Stimulated activated naive CD8-positive, alpha-beta T cell treated with anti-CD3 and anti-CD28 coated beads, Interleukin-15, Interleukin-2, amounts not matched to agents 100 U/mL and 50 U/mL, for 24 hours (primary cell): ENCODE measurements at places on chromosomes 7 and 10.

DNA sequence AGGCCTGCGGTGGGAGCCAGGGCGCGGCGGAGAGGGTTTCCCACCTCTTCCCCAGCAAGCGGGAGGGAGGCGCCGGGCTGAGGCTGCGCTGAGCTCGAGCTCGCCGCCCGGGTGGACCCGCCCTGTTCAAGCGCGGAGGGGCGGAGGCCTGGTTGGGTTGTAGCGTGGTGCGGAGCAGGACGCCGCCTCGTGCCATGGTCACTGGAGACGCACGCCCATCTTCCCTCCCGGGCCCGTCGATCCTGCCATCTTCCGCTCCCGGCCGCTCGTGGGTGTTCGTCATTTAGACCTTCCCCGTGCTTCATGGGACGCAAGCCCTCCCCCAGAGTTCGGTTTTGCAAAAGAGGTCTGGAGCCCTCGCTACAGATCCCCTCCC, 9.3 kb upstream of the EN2 start:
- DNase-seq: no peak

DNA sequence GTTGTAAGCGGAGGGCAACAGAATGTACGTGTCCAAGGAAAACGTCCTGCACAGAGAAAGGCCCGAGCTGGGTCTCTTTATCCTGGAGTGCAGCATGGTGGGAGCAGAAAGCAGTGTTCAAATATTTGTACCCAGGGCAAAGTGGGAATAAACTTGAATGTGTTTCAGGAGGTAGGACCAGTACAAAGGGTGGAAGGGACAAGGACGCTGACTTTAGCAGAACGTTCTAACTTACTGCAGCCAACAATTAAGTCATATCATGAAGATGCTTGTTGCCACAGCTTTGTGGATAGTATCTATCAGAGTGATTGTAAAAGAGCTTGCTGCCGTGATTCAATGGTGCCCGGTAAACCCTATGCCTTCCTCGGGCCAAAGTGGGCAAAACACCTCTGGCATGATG, 30.5 kb upstream of the ZC3HAV1L start:
- DNase-seq: no peak

DNA sequence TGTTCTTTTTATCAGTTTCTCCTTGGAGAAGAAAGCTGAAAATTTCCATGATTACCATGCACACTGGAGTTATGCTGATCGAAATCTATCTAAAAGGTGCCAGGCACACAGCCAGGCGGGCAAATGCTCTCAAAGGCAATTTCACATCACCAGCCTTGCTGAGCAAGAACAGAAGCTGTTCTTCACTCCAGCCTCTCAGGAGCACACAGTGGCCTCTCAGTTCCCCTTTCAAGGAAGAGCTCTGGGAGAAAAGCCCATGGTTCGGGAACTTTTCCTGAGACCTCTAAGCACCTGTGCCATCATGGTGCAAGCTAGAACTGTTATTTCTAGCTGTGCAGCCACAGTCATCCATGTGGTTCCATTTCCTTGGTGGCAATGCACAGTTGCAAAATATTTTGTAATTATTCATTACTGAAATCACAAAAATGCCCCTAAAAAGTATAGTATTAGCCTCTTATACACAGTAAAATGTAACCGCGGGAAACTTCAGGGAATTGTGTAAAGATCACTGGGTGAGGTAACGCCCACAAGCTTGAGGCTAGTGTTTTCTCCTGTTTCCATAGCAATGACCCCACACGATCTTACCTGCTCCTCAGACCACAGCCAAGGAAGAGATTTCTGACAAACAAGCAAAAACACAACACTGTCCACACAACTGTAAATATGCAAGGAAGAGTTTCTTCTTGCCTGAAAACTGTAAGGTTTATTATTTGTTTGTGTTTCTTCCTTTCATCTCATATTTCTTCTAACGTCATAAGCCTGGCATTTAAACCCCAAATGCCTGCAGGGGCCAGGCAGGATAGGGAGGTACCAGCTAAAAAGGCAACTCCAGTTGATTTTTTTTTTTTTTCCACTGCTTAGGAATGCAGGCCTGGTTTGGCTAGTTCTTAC, 121.2 kb downstream of the FAM107B start:
- no peak for DNase-seq

DNA sequence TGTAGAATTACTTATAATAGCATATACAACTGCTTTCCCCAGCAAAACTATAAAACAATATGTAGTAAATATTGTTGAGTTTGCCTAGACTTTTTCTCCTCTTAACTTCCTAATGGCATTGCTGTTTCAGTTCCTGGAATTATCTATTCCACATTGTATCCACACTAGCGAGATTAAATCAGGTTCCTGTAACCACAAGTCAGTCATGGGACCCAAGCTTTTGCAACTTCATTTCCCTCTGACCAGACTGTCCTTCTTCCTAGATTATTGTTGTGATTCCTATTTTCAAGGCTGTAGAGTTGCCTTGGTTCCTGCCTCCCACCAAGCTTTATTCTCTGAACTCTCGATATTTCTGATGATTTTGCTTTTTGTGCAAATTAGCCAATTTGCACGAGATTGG, 173.3 kb upstream of the ZNF804B start:
- DNase-seq: no peak

- peak; percentile 35 for DNase-seq
These were observed 92.0 kb downstream of the ZFAND4 start for GRCh38 chr10:45580371-45581215.

GRCh38 chr7:149228831-149229471, 10.5 kb upstream of the ZNF212 start:
- DNase-seq: no peak

- no peak for DNase-seq
These were observed 116.0 kb downstream of the PTPN20 start for GRCh38 chr10:47027108-47027783.

DNA sequence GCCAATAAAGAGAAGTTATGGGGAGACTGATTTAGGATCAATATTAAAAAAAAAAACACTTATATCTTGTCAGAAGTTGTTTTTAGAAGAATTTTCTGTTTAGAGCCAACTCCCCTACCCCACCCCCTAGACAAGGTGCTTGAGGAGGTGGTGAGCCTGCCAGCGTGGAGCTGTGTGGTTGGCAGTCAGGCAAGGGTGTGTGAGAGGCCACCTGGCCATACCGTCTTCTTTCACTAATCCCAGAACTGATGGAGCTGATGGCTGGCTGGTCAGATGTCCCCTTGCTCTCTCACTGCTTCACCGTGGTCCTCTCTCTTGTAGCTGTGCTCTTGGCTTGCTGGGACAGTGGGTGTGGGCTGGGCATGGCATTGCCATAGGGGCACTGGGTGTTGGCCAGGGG, 34.3 kb downstream of the NACAD start:
- DNase-seq: no peak

DNA sequence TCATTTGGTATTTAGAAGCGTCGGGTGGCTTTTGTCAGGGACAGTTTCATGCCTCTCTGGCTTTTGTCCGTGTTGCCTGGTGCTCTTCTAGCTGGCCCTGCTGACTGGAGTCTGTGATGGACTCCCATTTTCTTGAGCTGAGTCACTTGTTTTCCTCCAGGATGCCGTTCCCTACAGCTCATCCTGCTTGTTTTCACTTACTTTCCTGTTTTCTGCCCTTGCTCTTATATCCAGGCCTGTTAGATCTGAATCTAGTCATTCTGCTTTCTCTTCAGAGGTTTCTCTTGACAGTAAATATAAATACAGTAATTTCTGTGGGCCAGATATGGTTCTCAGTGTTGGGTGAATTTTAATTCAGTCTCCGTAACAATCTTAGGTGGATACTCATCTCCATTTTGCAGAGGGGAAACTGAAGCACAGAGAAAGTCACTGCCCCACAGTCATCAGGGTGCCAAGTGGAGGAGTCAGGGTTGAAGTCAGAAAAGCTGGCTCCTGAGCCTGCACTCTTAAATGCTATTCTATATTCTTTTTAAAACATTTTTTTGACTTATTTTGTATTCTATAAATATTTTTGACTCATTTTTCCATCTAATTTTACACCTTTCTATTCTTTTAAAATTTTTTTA, 85.4 kb downstream of the CCNY start:
- no peak for DNase-seq

- DNase-seq: no peak
These were observed 523.9 kb downstream of the ADRA2A start for GRCh38 chr10:111600772-111601171.

GRCh38 chr7:29858191-29858951, 52.1 kb downstream of the WIPF3 start:
- DNase-seq: no peak

DNA sequence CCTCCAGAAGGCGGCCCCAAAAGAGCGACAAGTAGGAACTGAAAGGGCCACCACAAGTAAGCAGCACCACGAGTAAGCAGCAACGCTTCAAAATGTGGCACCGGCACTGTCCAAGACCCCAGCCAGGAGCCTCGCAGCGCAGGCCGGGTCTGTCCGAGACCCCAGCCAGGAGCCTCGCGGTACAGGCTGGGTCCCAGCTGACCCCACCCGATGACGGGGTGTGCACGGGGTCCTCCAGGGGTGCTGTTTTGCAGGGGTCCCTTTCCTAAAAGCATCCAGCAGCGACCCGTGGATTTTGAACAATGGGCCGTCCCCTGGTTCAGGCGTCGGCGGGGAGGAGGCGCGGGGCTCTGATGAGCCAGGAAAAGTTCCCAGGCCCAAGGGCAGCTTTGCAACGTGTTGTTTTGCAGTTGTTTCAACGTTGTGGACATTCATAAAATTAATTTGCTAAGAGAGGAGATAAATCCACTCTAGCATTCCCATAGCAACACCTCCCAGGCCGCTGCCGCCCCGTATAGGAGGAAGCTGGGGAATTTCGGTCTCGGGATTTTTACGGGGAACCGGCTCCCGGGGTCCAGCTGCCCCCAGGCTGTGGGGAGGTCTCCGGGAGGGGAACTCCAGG, 51.6 kb upstream of the PDGFA start:
- no peak for DNase-seq

- no peak for DNase-seq
These were observed 42.3 kb downstream of the ATAD1 start for GRCh38 chr10:87775766-87776165.

DNA sequence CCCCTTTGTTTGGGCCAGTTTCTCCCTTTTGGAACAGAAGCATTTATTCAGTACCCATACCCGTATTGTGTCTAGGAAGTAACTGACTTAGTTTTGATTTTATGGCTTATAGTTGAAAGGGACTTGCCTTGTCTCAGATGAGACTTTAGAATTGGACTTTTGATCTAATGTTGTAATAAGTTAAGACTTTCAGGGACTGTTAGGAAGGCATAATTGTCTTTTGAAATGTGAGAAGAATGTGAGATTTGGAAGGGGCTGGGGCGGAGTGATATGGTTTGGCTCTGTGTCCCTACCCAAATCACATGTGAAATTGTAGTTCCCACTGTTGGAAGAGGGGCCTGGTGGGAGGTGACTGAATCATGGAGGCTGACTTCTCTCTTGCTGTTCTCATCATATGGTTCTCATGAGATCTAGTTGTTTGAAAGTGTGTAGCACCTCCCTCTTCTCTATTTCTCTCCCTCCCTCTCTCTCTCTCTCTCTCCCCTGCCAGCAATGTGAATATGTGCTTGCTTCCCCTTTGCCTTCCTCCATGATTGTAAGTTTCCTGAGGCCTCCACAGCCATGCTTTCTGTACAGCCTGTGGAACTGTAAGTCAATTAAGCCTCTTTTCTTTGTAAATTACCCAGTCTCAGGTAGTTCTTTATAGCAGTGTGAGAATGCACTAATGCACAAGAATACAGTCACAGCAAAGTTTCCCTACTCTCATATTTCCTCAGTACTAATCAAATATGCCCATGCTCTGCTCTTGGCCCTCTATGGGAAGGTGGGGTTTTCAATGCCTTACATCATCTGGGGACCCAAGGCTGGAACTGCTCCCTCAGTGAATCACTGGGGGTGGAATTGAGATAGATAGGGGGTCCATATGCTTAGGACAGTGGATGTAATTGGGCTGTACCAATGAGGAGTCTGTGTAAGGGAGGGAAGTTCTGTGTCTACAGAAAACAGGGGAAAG, 17.2 kb upstream of the AKR1C1 start:
- no peak for DNase-seq
